ENCODE measurements at places on chromosomes 2 and 18.
A peak's percentile ranks its signal among the peaks of the same experiment; 100 is the strongest.

DNA sequence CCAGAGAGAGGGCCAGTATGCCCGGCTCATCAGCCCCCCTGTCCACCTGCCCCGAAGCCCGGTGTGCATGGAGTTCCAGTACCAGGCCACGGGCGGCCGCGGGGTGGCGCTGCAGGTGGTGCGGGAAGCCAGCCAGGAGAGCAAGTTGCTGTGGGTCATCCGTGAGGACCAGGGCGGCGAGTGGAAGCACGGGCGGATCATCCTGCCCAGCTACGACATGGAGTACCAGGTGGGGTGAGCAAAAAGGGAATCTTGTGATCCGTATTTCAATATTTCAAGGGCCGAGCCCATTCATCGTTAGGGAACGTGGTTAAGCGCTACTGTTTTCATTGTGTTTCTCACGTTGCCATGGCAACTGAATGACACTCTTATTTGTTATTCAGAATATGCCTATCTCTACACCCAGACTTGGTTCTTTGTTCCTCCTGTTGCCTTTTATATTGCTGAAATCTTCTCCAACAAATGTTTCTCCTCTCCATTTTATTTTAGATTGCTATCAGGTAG lies 81.5 kb downstream of the NRP2 start:
- peak; percentile 21 for DNase-seq

DNA sequence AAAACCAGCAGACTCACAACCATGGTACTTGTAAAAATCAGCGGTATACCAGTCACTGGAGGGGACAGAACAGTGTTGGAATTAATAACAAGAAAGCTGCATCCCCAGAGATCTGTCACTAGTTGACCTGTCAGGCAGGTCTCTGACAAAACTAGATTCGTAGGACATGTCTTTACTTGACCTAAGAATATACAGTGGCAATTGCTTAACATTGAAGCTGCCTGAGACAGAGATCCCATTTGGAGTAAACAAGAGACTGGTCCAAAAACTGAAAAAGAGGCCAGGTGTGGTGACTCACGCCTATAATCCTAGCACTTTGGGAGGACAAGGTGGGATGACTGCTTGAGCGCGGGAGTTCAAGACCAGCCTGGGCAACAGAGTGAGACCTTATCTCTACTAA lies 7.2 kb upstream of the SS18 start:
- DNase-seq = no peak

- DNase-seq = no peak
Observed at GRCh38 chr2:7270011-7270431, 352.8 kb downstream of the RNF144A start.

GRCh38 chr2:174577967-174578589 lies 19.5 kb downstream of the WIPF1 start:
- peak; percentile 44 for DNase-seq

- no peak for DNase-seq
Observed at GRCh38 chr18:59792353-59792752, 95.1 kb upstream of the CCBE1 start.

- no peak for DNase-seq
Observed at GRCh38 chr2:20439193-20439475, 7.7 kb upstream of the RHOB start.

- DNase-seq = no peak
Observed at GRCh38 chr2:184452907-184453306, 145.4 kb upstream of the ZNF804A start.

GRCh38 chr2:151774506-151774905 lies 40.2 kb upstream of the NEB start:
- no peak for DNase-seq

GRCh38 chr2:163659224-163659623 lies 76.6 kb downstream of the FIGN start:
- DNase-seq = no peak

DNA sequence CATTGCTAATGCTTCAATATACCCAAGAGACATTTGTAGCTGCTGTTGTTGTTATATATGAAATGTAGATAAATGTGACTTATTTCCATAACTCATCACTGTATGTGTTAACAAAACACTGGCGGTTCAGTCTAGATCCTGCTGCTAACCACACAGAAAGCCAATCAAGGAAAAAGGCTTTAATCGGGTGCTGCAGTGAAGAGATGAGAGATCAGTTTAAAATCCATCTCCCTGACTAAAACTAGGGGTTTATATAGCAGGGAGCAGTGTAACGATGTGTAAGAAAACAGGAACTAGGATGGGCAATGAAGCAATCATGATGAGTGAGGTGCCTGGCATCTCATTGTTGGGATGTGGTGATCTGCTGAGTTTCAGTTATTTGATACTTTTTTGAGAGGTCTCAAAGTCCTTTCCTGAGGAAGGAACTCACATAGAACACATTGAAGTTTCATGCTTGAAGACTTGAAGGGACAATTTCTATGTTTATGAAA lies 677.7 kb upstream of the CDH7 start:
- DNase-seq = no peak

DNA sequence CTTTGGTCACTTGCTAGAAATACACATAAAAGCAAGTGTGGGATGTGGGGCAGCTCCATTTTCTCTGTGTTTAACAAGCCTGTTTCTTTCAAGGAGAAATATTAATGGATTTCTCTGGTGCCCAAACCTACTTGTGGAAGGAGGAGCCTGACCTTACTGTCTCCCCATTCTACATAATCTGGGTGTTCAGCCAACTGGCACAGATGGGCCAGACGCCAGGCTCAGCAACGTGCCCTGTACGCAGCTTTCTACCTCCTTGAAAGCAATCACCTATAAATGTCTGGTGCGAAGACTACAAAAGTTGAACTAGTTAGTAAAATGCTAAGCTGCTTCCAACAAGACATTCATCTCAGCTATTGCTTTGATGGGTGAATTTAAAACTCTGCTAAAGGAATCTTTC lies 33.2 kb upstream of the MYO3B start:
- no peak for DNase-seq

DNA sequence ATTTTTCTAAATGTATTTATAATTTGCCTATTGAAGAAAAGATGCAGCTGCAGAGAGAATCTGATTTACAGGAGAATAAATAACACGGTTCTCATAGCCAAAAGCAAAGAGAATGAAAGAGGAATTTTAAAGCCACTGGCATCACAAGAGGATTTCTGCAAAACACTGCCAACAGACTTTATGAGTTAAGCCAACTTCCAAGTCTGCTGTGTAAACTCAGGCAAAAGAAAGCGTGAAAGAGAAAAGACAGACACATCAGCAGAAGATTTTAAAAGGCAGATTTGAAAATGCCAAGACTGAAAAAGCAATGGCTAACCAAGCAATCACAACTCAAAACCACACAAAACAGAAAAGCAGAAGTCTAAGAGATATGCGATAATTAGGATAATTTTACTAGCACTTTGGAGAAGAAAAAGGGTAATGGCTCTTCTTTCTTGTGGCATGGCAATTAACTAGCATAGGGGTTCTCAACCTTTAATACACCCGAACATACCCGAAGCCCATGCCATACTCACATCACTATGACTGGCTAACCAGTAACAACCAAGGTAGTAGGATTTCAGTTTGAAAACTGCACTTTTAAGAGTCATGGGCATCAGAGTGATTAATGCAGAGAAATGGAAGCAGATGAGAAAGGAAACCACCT lies 4.9 kb downstream of the DARS1 start:
- DNase-seq = no peak

DNA sequence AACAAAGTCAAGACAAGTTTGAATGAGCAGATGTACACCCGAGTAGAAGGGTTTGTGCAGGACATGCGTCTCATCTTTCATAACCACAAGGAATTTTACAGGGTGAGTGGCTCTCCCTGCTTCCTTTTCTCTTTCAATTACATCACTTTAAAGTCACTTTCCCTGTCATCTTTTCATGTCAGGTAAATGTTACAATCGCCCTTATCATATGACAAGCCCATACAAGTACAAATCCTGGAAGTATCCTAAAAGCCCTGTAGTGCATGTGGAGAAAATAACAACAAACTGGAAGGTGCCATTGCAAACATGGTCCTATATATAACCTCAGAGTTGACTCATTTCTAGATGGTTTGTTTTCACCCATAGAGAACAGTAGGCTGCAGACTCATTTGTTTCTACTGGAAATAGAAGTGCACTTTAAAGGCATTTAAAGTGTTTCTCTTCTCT lies 126.0 kb downstream of the SP100 start:
- no peak for DNase-seq

GRCh38 chr2:70766357-70767078 lies 1.5 kb downstream of the ADD2 start:
- no peak for DNase-seq

- no peak for DNase-seq
Observed at GRCh38 chr2:106296182-106296815, 102.2 kb upstream of the UXS1 start.

DNA sequence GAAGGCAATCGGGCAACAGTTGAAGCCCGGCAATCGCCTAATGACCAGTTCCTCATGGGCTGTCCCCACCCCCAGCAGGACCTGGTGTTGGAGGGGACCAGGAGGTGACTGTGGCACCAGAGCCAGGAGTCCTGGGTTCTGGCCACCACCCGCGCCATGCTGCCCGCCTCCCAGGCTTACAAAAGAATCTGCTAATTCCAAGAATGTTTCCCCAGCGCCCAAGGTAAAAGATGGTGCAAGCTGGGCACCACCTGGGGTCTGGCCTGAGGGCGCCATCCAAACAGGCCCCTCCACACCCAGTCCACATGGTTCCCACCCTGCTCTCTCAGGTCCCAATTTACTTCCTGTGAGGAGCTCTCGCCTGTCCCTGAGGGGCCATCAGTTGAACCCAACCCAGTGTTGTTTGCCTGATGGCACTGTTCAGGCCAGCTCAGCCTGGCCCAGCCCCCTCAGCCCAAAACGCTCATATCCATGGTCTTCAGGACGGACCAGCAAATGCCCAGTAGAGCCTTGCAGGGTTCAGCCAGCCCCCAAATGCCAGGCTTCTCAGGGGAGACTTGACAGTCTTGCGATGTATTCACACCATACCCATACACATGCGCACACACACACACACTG lies 5.1 kb downstream of the SDC1 start:
- DNase-seq = no peak

GRCh38 chr2:231617059-231617926 lies 24.6 kb downstream of the TEX44 start:
- DNase-seq = no peak

DNA sequence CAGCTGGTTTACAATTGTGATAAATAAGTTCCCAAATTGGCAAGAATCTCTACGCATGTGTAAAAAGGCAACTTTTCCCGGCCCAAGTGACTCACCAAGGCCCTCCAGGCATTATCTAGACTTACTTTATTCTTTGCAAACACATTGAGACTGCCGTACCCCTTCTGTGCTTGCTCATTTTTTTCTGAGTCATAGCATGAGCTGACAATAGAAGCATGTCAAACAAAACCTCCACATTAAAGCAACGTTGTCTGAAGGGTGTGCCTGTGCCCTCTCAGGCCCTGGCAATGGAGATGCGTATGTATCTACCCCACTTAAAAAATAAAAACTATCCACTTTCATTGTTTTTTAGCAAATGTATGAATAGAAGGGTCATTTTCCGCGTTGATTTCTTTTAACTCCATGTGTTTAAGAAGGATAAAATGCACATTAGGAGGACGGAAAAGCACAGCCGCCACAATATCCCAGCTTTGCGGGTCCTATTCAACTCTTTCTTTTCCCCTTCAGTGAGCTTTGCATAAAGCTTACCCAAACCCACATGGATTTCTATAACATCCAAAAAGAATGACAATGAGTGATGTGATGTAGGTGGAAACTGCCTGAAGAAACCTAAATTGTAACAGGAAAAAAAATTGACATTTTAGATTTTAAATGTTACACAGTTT lies 298.2 kb downstream of the CDCA7 start:
- no peak for DNase-seq

DNA sequence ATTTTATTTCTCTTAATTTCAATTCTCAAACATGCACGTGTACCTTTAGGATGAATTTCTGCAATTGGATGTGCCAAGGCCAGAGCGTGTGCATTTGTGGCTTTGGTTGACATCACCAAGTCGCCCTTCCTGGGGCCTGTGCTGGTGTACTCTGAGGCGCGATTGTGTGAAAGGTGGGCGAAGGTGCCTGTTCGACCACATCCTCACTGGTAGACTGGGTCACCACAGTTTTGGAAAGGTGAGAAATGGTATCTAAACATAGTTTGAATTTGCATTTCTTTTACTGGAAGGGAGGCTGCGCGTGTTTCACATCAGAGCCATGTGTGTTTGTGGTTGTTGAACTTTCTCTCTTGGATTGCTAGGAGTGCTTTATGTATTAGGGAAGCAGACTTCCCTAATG lies 89.8 kb downstream of the LDLRAD4 start:
- peak; percentile 27 for DNase-seq

GRCh38 chr18:57436191-57436964 lies 1.2 kb downstream of the ONECUT2 start:
- DNase-seq = no peak

DNA sequence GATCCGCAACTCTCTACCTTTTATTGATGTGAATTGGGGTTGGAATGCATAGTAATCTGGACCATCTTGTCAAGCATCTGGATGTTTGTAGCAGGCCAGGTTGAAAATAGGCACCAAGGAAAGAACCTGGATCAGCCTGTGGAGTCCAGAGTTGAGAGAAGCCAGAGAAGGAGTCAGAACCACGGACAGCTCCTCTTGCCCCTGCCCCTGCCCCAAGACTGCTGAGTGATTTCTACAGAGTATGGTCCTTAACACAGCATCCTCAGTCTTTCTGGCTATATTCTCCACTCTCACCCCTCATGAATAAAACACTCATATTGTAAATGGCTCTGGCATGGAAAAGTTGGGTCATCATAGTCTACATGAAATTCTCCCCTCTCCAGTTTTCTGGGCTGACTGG lies 154.6 kb downstream of the LOXHD1 start:
- no peak for DNase-seq

- DNase-seq = no peak
Observed at GRCh38 chr18:63373161-63373560, 6.2 kb upstream of the KDSR start.

DNA sequence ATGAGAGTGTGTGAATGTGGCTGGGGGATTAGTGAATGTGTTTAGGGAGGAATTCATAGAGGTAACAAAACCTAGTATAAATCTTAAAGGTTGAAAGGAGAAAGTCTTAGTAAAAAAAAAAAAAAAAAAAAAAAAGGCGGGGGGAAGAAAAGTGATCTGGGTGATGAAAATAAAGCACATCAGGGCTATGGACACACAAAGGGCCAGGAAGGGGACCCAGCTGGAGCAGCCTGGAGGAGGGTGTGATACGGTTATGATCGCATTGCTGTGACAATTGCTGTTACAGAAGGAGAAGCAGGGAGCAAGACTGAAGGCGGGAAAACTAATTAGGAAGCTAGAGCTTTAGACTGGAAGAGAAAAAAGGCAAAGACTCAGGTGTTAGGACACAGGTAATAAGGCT lies 85.4 kb downstream of the DLGAP1 start:
- no peak for DNase-seq

DNA sequence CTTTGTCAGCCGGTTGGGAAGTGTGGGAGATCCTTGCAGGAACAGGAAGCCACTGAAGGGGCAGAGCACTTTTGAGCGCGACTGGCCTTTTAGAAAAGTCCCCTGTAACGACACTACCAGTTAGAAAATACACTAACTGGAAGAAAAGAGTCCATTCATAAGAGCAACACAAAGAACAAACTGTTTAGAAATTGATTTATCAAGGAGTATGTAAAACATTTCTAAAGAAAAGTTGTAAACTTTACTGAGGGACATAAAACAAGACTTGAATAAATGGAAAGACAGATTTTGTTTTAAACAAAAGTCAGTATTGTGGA lies 29.8 kb upstream of the POMC start:
- no peak for DNase-seq

GRCh38 chr2:218016810-218017209 lies 14.0 kb upstream of the TNS1 start:
- no peak for DNase-seq

Measured in stimulated activated CD4-positive, alpha-beta T cell treated with anti-CD3 and anti-CD28 coated beads, Interleukin-1b, Interleukin-23, amount 100 ng/mL, for 48 hours (primary cell).